ENCODE measurements at places on chromosomes 12 and 14. TPM values are rescaled to one million over a fixed set of nuclear protein-coding genes. Genes with fewer than 3 reads are reported as not detected.

The TEX52 gene
- not detected for total RNA-seq

The RND1 gene
- total RNA-seq: 7.7 TPM

The MAP3K9 gene
- 5.2 TPM for total RNA-seq

The CCDC196 gene
- total RNA-seq: not detected

DNA sequence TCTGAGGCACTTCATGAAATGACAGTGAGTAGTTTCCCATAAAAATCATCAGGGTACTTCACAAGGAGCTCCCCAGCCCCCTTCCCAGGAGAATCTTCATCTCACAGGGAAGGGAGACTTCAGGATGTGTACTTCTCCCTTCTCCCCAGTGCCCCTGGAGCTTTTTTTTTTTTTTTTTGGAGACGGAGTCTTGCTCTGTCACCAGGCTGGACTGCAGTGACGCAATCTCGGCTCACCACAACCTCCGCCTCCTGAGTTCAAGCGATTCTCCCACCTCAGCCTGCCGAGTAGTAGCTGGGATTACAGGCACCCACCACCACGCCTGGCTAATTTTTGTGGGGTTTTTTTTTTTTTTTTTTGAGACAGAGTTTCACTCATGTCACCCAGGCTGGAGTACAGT is 10.4 kb downstream of the ITPK1 start:
- DNase-seq: no peak

DNA sequence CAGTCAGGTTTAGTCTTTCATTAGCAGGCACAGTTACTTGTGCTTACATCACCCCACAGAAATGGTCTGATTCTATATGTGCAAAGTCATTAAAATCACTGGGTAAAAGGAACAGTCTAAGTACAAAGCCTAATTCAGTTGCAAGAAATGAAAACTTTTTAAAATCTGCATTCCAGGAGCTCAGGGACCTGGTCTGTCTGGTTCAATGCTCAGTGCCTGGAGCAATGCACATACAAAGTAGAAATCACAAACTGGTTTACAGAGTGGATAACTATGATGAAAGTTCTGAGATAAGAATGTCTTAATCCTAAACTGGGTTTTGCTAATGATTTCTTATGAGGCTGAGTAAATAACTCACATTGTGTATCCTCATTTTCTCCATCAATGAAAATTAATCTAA is 28.7 kb downstream of the LMNTD1 start:
- DNase-seq: no peak

DNA sequence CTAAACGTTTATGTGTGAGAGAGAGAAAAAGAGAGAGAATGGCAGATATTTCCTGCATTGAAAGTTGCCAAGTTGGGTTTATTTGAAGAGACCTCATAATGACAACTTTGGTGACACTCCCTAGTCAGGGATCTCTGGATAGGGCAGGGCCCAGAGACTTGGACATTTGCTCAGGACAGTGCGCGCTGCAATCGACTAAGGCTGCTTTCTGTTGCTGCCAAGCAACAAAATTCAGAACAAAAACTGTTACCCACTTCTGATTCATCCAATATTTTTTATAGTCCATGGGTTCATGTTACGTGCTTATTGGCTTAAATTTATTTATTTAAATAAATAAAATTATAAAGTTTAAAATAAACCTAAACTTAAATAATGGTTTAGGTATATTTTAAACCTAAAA is 34.2 kb downstream of the PTGER2 start:
- DNase-seq: no peak

DNA sequence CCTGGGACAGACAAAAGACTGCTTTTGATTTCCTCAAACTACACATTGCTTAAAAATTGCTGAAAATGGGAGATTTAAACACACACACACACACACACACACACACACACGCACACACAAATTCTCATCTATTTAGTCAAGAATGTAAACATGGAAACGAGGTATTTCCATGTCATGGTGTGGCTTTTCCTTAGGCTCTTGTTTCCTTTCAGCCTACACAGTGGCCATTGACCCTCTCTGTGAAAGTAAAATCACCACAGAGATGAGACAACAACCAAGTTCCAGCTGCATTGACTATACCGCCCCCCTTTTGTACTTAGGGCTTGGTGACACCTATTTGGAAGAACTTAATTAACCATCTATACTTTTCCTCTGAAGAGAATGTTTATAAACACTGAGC is 41.9 kb downstream of the TTC8 start:
- no peak for DNase-seq

DNA sequence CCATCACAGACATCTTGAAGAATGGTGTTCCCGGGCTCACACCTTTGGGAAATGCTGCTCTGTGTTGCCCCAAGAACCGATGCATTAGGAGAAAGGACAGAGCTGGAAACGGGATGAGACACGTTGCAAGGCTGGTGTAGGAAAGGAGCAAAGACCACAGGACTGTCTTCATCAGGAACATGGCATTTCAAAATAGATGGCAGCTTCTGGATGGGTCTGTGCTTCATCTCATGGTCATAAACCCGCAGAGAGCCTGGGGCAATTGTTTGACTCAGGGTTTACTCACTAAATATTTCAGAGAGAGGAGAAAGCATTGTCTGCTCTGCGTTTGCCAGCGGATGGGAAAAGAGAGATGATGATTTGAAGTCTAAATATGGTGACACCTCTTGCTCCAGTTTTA is 76.3 kb downstream of the CACNA1C start:
- DNase-seq: no peak

Measured in liver (tissue), 10 donors.